Activated CD4-positive, alpha-beta T cell treated with anti-CD3 and anti-CD28 coated beads, Interleukin-2, amount 10 ng/mL, durations not matched to agents 24 days and 14 days (primary cell): ENCODE measurements at places on chromosomes 1 and 21.

DNA sequence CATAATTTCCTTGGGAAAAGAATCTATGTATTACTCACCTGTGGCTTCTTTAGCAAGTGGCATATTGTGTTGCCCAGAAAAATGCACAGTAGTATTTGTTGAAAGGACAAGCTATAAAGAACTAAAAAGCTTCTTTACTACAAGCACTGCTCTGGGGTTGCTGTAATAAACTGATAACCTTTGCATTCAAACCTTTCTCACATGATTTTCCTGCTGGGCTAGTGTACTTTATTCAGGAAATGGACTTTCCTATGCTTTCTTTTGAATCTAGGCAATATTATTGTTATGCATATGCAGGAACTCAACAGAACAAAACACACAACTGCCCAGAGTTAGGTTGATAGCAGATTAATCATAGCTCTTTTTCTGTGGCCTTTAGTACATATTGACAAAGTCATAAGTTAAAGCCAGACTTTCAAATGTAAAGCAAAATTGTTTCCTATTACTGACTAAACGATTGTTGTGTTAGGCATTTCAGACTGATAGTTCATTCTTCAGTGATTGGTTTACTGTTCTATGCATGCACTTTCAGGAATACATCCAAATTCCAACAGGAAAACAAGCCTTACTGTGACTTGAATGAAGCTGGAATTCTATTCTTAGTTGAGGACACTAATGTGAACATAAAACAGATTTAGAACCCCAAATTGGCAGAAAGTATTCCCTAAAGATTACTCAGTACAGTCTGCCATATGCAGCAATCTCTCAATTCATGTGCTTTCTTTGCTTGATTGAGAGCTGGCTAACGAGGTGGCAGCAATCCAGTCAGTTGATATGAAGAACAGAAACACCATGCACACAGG, 564.3 kb upstream of the NEGR1 start:
- no peak for DNase-seq

DNA sequence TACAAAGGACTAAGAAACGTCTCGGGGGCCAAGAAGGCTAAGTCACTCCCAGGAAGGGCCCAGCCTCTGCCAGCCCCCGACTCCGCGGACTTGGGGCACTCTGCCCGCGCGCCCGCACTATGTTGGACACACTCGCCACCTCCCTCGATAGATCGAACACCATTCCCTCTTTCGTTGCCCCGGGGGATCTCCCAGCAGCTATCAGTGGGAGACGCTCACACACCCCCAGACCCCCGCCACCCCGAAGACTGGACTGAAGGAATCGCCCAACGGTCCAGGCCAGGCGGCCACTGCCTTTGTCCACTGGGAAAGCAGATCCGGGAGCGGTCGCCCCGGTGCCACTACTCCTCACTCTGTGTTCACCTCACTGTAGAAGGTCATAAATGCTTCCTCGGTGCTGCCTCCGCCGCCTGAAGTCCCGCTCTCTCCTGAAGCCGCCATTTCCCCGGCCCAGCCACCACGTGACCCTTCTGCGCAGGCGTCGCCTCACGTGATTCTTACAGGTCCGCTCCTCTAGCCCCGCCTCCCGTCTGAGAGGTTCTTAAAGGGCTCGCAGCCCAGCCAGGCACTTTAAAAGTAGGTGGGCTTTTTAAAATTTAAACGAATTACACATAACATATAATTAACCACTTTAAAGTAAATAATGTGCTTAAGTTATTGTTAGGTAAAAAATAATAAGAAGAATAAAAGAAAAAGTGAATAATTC, at the start of gene DNAJC8:
TSS of gene DNAJC8 (minus strand) at position 472 of the 706 bp plus-strand sequence. CDS start at position 441, 31 bp downstream.
- DNase-seq, result peak; percentile 99

DNA sequence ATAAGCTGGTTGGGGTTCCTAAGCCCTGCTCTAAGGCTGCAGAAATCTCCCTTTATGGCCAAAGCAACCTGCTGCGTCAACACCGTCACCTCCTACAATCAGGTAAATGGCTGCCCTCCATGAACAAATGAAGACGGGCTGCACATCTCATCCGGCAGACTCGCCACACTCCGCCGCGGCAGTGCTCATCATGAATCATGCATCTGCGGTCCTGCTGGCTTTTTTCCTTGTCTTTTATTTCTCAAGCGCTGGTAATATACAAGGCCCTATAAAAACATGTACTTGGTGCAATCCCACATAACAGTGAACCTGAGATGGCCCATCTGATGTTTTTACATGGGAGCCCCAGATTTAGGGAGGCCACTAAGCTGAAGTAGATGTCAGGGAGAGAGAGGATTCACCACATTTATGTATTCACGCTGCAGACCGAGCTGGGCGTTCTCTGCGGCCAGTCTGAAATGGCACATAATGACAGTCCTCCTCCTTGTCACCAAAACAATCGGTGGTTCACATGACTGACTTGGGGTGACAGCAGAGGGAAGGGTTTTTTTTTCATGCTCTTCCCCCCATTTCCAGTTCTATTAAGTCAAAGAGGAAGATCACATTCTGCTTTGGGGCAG, 91.6 kb downstream of the KAZN start:
- DNase-seq, result no peak

DNA sequence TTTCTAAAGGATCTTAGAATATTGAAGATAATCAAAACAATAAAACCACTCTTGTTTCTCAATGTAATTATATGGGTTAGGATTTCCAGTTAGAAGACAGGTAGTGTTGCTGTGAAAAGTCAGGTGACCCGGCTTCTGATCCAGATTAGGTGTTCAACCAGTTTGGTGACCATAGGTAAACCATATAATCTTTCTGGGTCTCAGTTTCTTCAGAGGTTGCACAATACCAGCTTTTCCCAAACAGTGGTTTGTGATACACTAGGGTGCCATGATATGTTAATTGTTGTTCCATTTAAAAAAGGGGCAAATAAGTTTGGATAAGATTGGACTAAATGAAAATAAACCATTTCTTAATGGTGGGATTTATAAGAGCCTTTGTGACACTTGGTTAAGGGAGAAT, 64.5 kb upstream of the DMRTA2 start:
- DNase-seq, result no peak

GRCh38 chr1:229753764-229754551, 127.9 kb downstream of the URB2 start:
- DNase-seq, result peak; percentile 69

GRCh38 chr1:228758447-228758846, 23.2 kb downstream of the RHOU start:
- no peak for DNase-seq

- DNase-seq, result no peak
Measured at GRCh38 chr21:45894450-45894825, 87.1 kb upstream of the COL6A1 start.

DNA sequence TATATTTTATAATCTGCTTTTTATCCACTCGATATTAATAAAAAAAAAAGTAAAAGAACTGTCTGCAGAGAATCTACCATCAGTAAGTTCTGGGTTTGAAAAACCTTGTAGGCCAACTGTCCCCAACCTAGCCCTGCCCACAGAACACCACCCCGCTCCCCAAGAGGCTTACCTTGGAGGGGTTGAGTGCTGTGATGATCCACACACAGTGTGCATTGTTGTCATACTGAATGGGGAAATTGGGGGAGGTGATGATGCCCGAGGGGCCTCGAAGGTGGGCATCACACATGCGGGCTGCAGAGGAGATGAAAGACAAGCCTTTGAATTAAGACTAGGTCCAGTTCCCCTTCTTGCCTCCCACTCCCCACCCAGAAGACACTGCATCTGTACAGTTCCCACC, 53.3 kb upstream of the HMGB4 start:
- DNase-seq, result no peak

GRCh38 chr1:54323324-54323739, 82.9 kb downstream of the SSBP3 start:
- no peak for DNase-seq

DNA sequence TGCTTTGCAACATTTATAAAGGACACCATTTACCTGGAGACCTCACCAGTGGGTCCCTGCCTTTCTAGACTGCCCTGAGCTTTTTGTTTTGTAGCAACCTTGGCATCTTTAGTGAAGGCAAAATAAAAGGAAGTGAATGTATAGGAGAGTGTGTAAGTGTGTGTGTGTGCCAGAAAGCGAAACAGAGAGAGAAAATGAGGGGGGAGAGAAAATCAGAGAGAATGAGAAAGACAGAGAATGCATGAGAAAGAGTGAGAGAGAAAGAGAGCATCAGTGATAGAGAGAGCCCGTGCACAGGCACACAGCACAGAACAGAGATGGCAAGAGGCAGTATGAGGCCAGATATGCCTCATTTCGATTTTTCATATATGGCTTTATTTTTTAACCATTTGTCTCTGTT, 57.5 kb downstream of the HSD3B1 start:
- DNase-seq, result no peak

DNA sequence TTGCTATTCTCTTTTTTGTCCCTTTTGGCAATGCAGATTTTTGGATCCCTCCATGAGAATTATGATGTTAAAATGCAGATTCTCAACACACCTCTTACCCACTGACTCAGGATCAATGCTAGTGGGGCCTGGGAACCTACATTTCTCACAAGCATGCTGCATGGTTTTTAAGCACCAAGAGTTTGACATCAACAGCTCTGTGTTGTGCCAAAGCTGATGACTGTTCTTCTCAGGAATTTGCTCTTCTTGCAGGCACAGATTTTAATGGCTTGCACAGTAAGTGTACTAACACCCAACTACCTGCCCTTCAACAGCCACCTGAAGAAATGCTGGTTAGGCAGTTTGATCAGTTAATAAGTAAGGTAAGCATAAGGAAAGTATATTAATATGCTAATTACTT, 468.7 kb downstream of the PTBP2 start:
- DNase-seq, result no peak

- no peak for DNase-seq
Measured at GRCh38 chr1:2009101-2010053, 5.8 kb upstream of the CFAP74 start.

DNA sequence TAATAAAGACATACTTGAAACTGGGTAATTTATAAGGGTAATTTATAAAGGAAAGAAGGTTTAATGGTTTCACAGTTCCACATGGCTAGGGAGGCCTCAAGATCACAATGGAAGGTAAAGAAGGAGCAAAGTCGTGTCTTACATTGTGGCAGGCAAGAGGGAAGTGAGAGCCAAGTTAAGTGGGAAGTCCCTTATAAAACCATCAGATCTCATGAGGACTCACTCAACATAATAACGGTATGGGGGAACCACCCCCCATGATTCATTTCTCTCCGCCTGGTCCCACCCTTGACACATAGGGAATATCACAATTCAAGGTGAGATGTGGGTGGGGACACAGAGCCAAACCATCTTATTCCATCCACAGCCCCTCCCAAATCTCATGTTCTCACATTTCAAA, 76.8 kb upstream of the ZNF678 start:
- DNase-seq, result no peak

GRCh38 chr1:108823632-108824031, 33.3 kb downstream of the AKNAD1 start:
- DNase-seq, result peak; percentile 43

GRCh38 chr1:200364091-200364759, 45.6 kb downstream of the ZNF281 start:
- DNase-seq, result no peak

DNA sequence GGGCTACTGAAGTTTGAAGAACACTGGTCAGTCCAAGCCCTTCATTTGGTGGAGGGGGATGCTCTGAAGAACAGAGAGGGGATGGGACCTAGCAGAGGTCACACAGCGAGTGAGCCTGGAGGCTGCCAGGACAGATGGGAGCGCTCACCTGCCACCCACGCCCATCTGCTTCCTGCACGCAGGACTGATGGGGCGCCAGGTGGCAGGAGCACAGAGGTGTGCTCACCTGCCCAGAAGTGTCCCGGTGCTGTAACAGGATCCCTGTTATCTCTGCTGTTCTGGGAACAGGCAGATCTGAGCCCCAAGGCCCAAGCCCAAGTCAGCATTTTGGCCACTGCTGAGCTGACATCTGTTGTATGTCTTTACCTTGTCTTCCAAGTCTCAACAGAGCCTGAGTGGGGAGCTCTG, 40.5 kb downstream of the EPHB2 start:
- DNase-seq, result no peak

DNA sequence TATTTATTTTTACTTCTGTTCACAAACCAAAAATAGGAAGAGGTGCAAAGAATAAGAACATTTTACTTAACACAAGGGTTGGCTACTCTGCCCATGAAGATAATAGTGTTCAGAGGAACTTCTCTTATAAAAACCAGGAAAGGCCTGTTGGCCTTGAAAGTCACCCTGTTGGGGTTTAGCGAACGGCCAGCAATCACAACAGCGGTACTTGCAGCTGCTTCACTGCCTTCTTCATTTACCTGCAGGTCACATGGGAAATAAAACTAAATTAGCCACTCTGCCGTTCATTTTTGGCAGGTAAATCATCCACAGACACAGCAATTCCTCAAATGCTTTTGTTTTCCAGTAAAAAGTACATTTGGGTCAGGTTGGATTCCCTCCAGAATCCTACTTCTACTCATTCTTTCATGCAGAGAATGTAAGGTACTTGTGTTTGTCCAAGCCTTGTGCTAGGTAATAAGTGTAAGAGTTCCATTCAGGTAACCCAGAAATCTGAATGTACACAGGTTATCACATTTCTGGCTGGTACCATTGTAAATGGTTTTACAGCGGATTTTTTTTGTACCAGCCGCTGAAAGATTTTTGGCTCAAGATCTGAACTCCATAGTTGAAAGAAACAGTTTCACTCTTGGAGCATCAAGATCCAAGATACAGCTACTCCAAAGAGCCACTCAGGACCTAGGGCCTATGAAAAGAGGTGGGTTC, 13.1 kb downstream of the SERPINC1 start:
- no peak for DNase-seq

DNA sequence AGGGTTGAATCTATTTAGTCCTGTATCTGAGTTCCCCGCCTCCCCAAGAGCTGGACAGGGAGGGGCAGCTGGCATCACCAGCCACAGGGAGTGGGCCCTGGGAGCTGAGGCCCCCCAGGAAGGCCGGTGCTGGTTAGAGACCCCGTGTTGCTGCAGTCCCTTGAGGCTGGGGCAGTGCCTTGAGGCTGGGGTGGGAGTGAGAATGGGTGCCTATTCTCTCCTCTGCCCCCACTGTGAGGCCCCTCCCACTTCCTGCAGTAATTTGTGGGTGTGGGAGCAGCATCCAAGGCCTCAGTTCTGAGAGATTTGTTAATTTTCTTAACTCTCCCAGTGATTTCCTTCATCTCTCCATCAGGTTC, 2.5 kb upstream of the TRAPPC3 start:
- peak; percentile 90 for DNase-seq

GRCh38 chr1:179935909-179936496, 18.6 kb upstream of the CEP350 start:
- DNase-seq, result no peak

GRCh38 chr1:87765057-87765680, 436.5 kb downstream of the LMO4 start:
- DNase-seq, result peak; percentile 40

- no peak for DNase-seq
Measured at GRCh38 chr1:218683242-218683641, 338.1 kb downstream of the TGFB2 start.

GRCh38 chr1:203324105-203325025, 19.0 kb downstream of the BTG2 start:
- DNase-seq, result peak; percentile 83

GRCh38 chr1:15941899-15942660, 33.8 kb downstream of the ZBTB17 start:
- DNase-seq, result no peak

- DNase-seq, result no peak
Measured at GRCh38 chr1:180513531-180513930, 11.2 kb upstream of the ACBD6 start.
